ENCODE measurements at places on chromosomes 12 and 14.

- no peak for DNase-seq
Measured at GRCh38 chr12:131041968-131042833, 88.5 kb downstream of the ADGRD1 start.

DNA sequence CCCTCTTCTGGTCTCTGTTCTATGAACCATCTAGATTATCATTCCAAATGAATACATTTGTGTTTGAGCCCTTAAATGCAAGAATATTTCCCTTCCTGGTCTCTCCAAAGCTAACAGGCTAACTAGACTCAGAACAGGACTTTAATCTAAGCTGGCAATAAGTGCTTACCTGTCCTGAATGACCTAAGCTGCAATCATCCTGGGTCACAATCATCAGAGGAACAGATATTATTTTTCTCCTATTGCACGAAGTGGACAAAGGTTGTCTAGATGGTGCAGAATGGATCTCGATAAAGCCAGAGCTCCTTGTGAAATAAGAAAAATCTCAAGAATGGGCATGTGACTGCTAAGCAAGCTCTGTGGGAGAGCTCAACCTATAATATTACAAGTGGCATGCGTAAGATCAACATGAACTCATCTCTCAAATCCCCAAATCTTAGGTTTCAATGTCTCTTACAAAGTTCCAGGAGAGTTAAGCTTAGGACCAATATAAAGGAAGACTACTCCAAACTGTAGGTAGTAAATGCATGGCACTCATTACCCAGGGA, 10.6 kb upstream of the NUMB start:
- DNase-seq, result no peak

DNA sequence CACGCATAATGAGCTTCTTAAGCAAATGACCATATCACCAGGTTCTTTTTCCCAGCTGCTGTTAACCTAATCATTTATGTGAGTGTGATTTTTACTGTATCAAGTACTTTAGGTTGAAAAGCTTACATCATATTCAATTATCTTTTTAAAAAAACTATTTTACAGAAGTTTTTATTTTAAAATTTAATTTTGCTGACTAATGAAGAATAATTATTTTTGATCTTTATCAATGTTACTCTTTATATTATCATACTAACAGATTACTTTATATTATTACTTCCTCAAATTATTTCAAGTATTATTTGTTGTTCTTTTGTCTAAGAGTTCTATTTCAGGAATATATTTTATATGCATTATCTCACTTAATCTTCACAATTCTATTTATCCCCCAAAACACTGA, 236.3 kb downstream of the CPNE8 start:
- no peak for DNase-seq

DNA sequence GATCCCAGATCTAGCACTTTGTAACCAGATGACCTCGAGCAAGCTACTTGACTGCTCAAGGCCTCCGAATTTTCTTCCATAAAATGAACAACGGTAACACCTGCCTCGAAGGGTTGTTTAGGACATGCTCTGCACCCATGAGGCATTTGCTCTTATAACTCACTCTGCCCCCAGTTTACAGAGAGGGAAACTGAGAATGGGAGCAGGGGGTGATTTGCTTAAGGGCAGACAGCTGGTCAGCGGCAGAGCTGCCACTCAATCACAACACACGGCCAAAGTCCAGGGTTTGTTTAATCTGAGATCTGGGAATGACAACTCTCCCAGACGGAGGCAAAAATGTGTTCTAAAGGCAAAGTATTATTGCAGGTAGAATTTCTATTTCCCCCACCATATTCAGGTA, 156.3 kb downstream of the RIMBP2 start:
- DNase-seq, result no peak

DNA sequence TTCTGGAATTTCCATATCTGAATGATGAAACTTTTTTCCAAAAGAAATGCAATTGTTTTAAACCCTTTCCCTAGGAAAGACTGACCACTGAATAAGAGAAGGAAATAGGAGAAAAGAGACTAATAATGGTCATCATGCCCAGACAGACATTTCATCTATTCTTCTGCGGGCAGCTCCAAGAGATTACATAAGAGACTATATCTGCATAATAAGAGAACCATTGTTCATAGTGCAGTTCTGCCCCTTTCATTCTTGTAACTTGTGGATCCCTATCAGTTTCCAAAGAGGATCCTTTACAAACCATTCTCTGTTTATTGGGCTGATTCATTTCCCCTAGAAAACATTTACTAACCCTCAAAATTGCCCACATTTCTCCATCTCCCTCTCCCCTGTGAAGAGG, 197.8 kb downstream of the FSCB start:
- DNase-seq, result no peak

GRCh38 chr12:66072135-66072534, 58.4 kb downstream of the LLPH start:
- DNase-seq, result no peak

DNA sequence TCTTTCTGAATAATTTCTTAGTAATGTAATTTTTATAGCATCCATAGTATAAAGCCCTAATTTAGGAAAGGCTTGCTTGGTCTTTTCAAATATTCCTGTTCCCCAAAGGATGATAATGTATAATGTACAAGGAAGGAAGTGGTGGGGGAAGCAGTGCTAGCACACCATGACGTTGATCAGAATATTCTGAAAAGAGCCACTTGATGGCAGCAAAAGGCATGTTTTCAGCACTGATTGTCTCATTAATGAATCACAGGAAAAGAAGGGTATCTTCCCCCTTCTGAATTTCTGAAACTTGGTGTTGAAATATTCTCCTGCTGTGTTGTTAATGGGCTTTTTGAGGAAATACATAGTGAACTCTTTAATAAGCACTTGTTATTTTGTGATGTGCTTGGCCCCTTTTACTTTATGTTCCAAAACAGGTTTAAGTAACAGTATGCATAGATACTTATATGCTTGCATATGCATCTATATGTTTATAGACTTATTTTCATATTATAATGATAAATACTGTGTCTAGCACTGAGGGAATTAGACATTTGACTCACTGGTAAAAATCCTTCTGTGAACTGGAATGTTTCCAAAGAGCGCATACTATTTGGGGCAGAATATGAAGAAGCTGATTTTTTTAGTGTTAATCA, 122.0 kb downstream of the TMEM117 start:
- DNase-seq, result no peak

- no peak for DNase-seq
Measured at GRCh38 chr12:64109706-64110105, 112.4 kb downstream of the KICS2 start.

GRCh38 chr14:68376067-68376779, 416.6 kb downstream of the ZFP36L1 start:
- DNase-seq, result no peak

GRCh38 chr14:47346849-47347248, 328.6 kb downstream of the MDGA2 start:
- DNase-seq, result no peak

DNA sequence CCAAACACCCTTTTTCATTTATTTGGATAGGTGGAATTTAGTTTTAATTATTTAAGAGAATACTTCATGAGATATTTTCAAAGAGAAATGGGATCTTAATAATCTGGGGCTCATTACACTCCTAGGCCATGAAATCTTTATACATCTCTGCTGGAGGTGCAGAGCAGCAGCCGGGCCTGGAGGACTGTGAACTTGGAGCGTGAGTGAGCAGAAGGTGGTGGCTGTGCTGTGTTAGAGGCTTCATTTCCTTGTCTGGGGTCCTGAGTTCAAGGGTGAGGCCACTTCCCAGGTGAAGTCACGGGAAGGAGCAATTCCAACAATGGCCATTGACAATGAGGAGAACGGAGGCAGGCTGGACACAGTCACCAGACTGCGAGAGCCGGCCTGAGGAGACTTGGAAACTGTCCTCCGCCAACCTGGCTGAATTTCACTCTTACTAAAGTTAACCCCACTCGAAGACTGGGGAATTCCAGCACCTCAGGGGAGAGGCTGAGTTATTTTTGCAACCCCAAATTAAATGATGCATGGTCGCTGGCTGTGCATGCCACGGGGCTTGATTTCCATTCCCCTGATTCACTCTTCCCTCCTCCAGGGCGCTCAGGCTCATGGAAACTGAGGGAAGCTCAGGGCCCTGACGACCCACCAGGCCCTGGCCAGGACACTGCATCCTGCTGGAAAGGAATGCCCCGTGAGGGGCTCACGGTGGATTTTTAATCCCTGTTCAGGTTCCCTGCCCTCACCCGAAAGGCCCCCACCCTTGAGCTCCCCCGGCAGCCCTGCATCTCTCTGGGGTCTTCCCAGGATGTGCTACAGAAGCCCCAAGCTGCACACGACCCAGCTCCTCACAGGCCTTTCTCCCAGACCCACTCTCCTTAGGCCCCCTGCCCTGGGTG, 22.6 kb upstream of the TRAF3 start:
- no peak for DNase-seq

DNA sequence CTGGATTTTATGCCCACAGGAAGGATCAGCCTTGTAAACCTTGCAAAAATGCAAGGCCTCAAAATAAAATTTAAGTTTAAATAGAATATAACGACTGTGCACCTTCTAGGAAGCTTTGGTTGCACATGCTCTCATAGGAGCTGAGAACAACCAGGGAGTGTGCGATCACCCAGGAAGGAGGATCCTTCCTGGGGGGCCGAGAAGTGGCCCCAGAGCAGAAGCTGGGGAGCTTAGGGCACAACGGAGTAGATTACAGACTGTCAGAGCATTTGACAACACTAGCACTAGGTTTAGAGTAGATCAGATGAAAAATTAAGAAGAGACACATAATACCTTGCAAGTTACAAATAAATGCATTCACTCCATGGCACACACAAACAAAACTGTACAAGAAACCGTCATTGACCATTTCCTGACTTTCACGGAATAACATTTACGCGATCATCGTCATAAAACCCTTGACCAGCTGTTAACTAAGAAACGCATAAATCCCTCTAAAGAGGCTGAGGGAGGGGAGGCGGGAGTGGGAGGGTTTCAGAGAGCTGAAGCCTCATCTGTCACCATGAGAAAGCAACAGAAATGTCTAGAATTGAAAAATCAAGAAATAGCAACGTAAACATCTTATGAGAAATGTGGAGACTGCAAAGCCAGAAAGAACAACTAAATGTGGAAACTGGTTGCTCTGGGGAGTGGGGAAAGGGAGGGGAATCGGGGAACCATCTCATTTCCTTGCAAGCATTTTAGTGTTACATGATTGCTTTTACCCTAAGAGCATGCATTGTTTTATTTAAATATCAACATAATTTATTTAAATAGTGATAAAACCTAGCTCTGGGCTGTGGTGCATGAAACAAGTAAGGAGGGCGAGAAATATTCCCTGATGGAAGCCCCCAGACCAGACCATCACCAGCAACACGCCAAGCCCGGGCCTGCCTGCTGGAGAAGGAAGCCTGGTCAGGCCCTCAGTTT, 13.1 kb upstream of the CCDC85C start:
- no peak for DNase-seq

GRCh38 chr12:63302941-63303536, 152.0 kb upstream of the AVPR1A start:
- DNase-seq, result no peak

DNA sequence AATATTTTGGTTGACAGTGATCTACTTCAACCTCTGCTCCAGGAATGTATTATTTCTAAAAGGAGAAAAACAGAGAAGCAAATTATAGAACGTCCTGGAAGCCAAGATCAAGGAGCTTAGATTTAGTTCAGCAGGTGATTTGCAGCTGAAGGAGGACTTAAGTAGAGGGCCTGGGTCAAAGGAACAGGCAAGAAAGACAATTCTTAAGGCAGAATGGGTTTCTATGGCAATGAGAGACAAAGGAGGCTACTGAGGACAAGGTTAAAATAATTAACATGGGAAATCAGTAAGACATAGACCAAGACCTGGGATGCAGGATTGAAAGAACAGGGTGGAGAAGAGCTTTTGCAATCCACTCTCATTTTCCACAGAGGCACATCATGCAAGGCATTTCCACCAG, 2.4 kb upstream of the SNW1 start:
- no peak for DNase-seq

GRCh38 chr12:113127791-113128199, 7.8 kb downstream of the RASAL1 start:
- DNase-seq, result no peak

GRCh38 chr12:129819391-129819790, 84.4 kb downstream of the TMEM132D start:
- no peak for DNase-seq

- peak; percentile 14 for DNase-seq
Measured at GRCh38 chr12:71938728-71939385, at the start of gene TPH2. Gene TPH2, plus strand, starts transcription at chr12:71938845. Its CDS starts 142 bp downstream, at chr12:71938987.

GRCh38 chr12:42582050-42582449, 7.5 kb downstream of the PRICKLE1 start:
- DNase-seq, result no peak
